Gastroesophageal sphincter (tissue), 4 donors: ENCODE measurements at places on chromosomes 3 and 15.

- H3K4me1 ChIP-seq: peaks cover 30% of the 10 kb centered on the region
- no peak overlapping the region for H3K4me3 ChIP-seq
- H3K27me3 ChIP-seq: no peaks in the 10 kb centered on the region
- no peaks in the 10 kb centered on the region for H3K36me3 ChIP-seq
- peak; percentile 73 for ATAC-seq
Measured at GRCh38 chr3:20054549-20054987, 14.3 kb downstream of the KAT2B start.

GRCh38 chr3:12229896-12230295, 59.0 kb upstream of the PPARG start:
- H3K27me3 ChIP-seq: peaks cover 1% of the 10 kb centered on the region
- no peaks in the 10 kb centered on the region for H3K36me3 ChIP-seq
- no peaks in the 10 kb centered on the region for H3K4me1 ChIP-seq
- no peak overlapping the region for H3K4me3 ChIP-seq
- no peak for ATAC-seq

GRCh38 chr15:55113736-55114135, 83.0 kb downstream of the RSL24D1 start:
- no peaks in the 10 kb centered on the region for H3K36me3 ChIP-seq
- H3K4me1 ChIP-seq: no peaks in the 10 kb centered on the region
- no peaks in the 10 kb centered on the region for H3K27me3 ChIP-seq
- no peak for ATAC-seq
- H3K27ac ChIP-seq: no peak overlapping the region

- no peaks in the 10 kb centered on the region for H3K36me3 ChIP-seq
- no peaks in the 10 kb centered on the region for H3K4me1 ChIP-seq
- no peak overlapping the region for H3K4me3 ChIP-seq
- H3K27ac ChIP-seq: no peak overlapping the region
Measured at GRCh38 chr3:77648214-77648613, 608.3 kb downstream of the ROBO2 start.

GRCh38 chr3:39401983-39402382, 4.5 kb upstream of the RPSA start:
- H3K4me3 ChIP-seq: no peak overlapping the region
- H3K27me3 ChIP-seq: no peaks in the 10 kb centered on the region
- H3K4me1 ChIP-seq: no peaks in the 10 kb centered on the region
- H3K27ac ChIP-seq: no peak overlapping the region
- no peaks in the 10 kb centered on the region for H3K36me3 ChIP-seq
- ATAC-seq: no peak

DNA sequence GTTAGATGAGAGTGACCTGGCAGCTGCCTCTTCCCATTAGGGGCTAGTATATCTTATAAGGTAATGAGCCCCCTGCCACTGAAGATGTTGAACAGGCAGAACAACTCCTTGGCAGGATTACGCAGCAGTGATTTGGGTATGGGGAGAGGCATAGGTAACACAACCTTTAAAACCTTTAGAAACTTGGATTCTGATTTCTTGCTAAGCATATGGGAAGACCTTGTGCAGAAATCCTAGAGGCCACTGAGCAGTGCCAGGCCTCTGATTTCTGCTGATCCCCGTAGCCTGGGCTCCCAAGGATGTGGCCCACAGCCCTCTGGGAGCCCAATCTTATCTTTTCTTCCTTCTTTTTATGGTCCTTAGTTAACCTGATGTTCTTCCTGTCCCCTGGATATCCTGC, 237.9 kb upstream of the ROPN1 start:
- no peak for ATAC-seq
- no peaks in the 10 kb centered on the region for H3K27me3 ChIP-seq
